CD4-positive, CD25-positive, alpha-beta regulatory T cell (primary cell): ENCODE measurements at places on chromosomes 6 and 20.

DNA sequence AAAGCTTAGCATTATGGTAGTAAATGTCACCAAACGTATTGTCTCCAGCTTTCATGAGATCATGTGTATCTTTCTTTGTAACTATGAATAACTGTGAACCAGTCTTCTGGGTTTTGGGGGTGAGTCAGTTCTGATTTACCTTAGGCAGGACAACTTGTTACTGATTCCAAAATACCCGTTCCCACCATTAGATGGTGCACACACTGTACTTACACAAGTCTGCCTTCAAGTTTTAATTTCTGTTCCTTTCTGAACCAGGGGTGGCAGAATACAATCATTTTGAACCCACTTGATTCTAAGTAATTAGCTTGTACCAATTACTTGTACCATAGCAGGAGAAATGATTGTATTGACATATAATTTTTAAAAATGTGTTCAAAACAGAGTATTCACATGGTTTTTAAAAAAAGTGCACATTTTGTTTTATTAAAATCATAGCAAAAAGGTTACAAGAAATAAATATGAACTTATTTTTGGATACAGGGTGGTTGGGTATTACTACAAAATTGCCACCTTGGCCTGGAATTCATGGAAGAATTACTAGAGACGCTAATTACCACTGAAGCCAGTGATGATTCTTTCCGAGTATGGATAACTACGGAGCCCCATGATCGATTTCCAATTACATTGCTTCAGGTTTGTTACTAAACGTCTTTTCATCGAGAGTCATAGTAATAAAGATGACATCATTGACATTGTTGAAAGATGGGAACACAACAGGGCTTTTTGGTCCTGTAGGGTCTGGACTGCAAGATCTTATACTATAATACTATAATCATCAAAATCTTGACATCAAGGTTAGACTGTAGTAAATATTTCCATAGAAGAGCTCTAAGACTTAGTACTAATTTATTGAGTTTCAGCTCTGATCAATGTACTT lies 75.2 kb upstream of the GLP1R start:
- no peak for DNase-seq

DNA sequence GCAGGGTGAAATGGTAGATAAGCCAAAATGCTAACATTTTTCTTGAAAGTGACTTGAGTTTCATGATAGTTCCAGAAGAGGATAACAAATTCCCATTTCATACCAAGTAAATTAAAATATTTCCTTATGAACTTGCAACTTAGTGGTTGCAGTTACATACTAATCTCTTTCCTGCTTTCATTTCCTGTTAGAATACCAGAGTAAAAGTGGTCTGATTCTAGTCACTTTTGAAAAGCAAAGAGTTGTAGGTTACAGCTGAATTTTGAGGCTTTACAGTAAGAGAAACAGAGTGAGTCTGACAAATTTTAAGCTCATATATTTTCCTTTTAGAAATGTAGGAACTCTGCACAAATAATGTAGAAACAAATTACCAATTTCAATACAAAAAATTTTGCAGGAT lies 117.4 kb downstream of the ZFAND3 start:
- no peak for DNase-seq

DNA sequence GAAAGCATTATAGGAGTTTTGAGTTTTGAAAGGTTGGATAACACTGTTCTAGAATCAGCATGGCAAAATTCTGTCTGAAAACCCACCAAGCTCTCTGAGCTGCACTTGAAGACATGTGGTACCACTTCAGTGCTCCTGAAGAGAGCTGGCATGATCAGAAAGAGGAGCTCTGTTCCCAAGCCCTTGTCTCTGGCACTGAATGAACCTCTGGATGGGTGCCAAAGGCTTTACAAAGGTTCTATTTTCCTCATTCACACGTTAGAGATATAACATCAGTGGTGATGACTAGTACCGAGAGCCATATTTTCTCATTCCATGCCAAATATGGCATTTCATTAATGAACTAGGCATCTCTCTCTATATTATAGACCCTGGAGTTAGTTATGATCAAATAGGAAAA lies 301.8 kb upstream of the ID4 start:
- DNase-seq, result no peak

DNA sequence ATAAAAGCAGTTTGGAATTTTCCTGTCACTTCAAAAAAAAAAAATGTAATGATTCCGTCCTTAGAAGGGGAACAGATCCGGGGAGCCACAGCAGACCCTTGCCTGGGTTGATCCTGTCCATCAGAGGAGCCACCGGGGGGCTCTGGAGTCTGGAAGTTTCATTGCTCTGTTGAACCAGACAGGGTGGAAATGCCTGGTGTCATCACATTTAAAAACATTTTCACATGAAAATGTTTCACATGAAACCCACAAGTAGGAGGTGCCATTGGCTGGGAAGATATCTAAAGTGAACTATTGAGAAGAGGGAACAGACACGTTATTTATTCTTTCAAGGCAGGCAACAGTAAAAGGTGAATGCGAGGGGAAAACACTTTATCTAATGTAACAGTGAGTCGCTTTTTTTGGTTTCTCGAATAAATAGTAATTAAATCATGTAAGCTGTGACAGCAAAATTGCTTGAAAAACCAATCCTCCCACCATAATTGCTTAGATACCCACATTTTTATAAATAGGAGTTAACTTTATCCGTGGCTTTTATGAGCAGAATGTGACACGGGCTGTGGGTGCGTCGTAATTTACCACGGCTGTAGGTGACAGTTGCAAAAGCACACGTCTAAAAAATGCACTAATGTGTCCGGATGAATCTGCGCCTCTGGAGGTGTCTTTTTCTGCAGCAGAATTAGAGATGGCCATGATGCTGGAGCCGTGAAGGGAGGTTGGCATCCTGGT lies 323.4 kb downstream of the TAF4 start:
- no peak for DNase-seq

GRCh38 chr6:75273009-75273408 lies 11.6 kb downstream of the TMEM30A start:
- DNase-seq, result no peak

DNA sequence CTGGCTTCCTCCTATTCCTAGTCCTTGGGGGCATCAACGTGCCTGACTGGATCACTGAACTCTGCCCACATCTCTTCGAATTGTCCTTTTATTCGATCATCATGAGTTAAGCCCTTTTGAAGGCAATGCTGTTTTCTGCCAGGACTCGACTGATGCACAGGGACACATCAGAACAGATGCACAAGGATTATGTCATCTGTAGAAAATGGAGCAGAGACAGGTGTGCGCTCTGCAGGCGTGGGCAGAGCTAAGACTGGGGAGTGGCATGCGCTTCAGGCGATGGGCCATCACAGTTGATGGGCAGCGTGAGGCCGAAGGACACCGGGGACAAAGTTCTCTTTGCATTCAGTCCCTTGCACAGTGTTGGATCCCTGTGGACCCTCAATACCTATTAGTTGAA lies 13.1 kb downstream of the GABRR1 start:
- no peak for DNase-seq

DNA sequence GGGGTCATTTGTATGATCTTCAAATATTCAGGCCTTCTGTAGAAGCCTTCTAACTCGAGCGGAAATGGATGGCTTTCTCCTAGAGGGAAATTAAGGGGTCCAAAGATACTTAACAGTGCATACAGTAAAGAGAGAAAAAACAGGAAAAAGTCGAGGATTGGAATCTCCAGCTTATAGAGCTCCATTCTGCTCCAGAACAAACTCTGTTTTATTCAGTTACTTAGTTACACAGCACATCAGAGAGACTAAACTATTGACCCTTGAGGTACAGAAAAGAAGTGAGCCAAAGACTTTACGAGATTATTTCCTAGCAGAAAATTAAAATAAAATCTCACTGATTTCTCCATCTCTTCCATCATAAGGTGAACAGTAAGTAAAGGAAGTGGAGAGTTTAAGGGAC lies 43.8 kb upstream of the DSE start:
- no peak for DNase-seq

GRCh38 chr20:34215711-34216381 lies 25.4 kb upstream of the ASIP start:
- DNase-seq, result no peak

- no peak for DNase-seq
Observed at GRCh38 chr6:28281288-28282064, at the start of gene PGBD1. Gene PGBD1, plus strand, starts transcription at chr6:28281572. Its CDS starts 2,242 bp downstream, at chr6:28283814.

DNA sequence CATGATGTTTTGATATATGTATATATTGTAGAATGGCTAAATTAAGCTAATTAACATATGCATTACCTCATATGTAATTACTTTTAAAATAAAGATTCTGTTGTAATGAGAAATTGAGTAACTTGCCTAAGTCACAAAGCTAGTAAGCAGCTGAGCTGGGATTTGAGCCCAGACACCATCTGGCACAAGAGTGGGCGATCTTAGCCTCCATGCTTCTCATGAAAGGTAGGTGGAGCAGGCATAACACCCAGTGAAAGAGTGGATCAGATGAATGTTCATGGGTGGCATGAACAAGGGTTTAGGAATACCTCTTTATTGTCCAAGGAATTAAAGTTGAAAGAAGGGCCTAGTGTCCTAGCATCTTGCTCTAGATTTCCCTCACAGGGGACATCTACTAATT lies 365.4 kb downstream of the TFAP2B start:
- no peak for DNase-seq

DNA sequence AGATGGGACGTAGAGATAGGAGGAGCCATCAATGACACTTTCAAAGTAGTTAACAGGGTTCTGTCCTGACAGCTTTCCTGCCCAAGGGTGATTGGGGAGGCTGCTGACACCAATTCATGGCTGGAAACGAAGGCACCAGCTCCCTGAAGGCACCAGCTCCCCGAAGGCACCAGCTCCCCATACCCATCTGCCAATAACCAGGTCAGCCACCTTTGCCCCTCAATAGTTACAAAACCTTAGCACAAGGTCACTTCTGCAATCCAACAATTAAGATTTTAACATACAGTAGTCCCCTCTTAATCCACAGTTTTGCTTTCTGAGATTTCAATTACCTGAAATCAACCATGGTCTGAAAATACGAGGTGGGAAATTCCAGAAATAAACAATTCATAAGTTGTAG lies 51.7 kb downstream of the ELOVL5 start:
- no peak for DNase-seq

- DNase-seq, result no peak
Observed at GRCh38 chr6:118750143-118750542, 98.8 kb upstream of the CEP85L start.

GRCh38 chr6:85986681-85987080 lies 344.0 kb upstream of the SYNCRIP start:
- no peak for DNase-seq

DNA sequence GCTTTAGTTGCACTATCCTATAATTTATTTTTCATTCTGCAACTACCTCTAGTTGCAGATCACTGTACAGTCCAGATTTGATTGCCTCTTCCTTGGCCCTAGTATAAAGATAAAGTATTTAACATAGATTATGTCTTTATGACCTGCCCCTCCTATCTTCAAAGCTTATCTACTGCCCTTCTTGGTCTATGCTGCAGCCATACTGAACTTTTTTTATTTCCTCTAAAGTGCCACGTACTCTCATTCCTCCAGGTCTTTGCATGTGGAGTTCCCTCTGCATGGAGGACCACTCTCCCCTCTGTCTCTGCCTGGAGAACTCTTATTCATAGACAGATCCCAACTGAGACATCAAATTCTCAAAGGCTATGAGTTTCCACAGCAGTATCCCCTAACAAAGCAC lies 168.0 kb downstream of the PTPRK start:
- DNase-seq, result no peak

- no peak for DNase-seq
Observed at GRCh38 chr20:41406353-41406752, 39.7 kb upstream of the EMILIN3 start.

GRCh38 chr20:23331450-23332350 lies 18.9 kb upstream of the NXT1 start:
- DNase-seq, result no peak

DNA sequence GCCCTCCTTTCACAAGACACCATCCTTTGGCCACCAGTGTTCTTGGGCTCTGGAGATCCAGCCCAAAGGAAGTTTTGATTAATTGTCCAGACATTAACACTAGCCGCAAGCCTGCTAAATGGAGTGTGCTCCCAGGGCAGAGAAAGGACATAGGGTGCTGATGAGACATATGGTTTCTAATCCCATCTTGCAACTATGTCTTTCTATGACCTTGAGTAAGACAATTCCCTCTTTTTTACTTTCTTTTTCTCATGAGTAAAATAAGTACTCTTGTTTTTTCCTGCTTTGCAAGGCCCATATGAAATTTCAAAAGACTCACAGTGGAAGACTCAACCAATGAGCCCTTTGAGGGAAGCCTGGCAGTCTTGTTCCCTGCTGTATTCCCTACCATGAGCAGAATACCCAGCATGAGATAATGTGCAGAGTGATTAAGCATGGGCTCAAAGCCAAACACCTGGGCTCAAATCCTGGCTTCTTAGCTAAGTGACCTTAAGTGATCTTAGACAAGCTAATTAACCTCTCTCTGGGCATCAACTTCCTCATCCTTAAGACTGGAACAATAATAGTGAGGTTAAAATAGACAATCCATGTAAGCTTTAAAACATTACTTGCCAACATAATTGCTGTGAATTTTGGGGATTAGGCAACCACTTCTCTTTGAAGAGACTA lies at the start of gene WFDC10B:
Gene WFDC10B (minus strand): TSS at position 51 of the 669 bp plus-strand sequence. CDS start 19,027 bp downstream, outside the sequence.
- DNase-seq, result no peak

- DNase-seq, result no peak
Observed at GRCh38 chr20:44402391-44403193, 47.1 kb downstream of the HNF4A start.

- no peak for DNase-seq
Observed at GRCh38 chr20:52226370-52226769, 34.8 kb upstream of the ZFP64 start.

- DNase-seq, result no peak
Observed at GRCh38 chr6:47162231-47162630, 120.1 kb upstream of the ADGRF1 start.

- DNase-seq, result peak; percentile 56
Observed at GRCh38 chr20:49699200-49699992, 14.3 kb downstream of the B4GALT5 start.

- no peak for DNase-seq
Observed at GRCh38 chr6:118467181-118467580, 80.9 kb upstream of the PLN start.

DNA sequence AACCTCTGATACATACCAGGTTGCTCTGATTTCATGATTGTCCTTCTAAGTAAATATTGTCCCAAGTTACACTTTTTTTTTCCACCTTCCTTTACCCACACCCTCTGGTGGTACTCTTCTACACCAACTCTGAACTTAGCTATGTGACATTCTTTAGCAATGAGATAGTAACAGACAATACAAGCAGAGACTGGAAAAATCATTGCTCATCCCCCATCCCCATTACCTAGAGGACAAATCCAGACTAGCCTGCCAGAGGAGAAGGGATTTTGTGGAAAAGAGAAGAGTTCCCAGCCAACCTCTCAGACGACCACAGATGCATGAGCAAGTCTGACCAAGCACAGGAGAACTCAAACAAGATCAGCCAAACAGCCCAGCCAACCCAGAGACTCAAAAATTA lies 32.8 kb upstream of the TFAP2B start:
- DNase-seq, result no peak

DNA sequence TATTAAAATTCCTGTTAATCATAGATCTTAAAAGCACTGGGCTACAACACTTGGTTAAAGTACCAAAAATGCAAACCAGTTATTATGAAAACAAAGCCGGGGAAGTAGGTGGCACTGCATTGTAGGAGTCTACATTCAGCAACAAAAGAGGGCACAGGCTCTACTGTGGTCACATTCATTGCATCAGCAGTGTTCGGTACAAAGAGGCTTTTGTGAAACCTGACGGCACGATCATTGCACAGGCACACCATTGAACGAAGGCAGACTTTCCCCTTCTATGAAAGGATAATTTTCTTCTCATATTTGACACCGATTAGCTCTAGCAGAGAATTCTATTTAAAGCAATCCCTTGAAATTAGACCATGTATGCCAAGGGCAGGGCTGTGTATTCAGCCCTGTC lies 44.6 kb upstream of the AGPAT4 start:
- DNase-seq, result no peak
